CD4-positive, alpha-beta T cell treated with Interleukin-6 at 100 ng/mL for 8 hours (primary cell): ENCODE measurements at places on chromosomes 4 and X.

GRCh38 chr4:140069066-140069465, 84.9 kb downstream of the MAML3 start:
- DNase-seq: no peak

DNA sequence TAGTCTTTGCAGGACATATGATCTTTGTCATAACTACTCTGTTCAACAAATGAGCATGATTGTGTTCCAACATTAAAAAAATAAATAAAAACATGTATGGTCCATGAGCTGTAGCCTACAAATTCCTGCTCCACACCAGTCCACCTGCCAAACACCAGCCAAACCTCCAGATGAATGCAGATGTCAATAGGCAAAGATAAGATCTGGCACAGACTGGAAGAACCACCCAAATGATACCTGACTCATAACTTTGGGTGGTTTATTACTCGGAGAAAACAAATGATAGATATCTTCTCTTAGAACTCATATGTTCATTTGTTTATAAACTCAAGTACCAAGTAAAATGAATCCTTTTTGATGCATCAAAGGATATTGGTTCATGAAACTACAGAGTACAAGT, 425.1 kb downstream of the GBA3 start:
- no peak for DNase-seq

DNA sequence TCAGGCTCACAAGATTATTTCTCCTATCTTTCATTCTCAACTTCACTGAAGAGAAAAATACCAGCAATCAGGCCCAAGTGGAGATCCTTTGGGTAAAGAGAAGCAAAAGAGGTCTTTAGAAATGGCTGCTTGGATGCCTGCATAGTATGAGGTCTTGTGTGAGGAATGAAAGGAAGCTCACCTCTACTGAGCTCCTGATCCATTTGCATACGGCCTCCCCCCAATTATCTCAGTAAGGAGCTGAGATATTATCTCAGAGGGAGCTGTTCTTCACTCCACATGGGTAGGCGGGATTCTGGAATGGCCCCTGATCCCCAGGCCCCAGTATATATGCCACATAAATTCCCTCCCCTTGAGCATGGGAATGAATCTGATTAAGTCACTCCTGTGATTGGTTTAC, 75.8 kb downstream of the EVC2 start:
- DNase-seq: no peak

DNA sequence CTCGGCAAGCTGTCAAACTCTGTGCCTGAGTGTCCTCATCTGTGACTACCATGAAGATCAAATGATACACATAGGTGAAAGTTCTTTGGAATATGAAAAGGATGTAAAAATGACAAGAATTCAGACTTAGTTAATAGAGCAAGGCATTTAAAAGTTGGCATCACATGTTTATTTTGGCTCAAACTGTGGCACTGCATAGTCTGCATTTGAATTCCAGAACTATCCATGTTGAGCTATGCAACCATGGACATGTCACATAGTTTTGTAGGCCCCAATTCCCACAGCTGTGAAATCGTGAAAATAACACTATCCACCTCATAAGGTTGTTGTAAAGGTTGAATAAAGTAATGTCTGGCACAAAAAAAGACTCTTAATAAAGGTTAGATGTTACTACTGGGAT, 33.9 kb downstream of the AFF2 start:
- DNase-seq: no peak

DNA sequence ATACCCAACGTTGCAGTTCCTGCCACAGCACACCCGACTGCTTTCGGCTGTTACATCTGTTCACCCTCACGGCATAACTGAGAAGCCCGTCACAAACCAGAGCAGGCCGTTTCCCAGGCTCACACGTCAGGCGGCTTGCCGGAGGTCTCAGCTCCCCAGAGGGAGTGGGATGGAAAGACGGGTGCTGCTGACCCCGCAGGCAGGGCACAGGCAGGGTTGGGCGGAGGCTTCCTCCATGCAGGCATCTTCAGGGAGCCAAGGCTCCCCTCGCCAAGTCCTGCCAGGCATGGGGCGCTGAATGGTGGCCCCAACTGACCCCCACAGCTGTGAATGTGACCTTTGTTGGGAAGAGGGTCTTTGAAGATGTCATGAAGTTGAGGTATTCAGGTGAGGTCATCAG, 57.5 kb downstream of the ACOX3 start:
- no peak for DNase-seq

- DNase-seq: peak; percentile 21
These were observed 53.8 kb downstream of the APLN start for GRCh38 chrX:129600981-129601424.

DNA sequence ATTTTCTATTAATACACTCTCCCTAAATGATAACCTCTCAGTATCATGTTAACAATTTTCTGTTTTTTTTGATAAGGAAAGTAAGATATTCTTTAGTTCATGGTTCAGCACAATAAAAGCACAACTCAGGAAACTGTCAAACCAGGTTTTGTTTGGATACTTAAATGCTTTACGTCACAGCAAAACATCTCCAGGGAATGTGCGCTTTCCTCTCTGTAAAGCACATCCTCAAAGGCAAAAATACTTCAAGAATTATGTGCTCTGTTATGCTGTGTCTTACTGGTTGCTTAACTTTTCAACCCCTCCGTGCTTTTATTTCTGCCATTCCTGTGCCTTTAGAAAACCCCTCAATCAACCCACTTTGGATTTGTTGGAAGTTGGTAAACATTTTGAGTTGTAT, 27.8 kb downstream of the SNX25 start:
- DNase-seq: no peak

DNA sequence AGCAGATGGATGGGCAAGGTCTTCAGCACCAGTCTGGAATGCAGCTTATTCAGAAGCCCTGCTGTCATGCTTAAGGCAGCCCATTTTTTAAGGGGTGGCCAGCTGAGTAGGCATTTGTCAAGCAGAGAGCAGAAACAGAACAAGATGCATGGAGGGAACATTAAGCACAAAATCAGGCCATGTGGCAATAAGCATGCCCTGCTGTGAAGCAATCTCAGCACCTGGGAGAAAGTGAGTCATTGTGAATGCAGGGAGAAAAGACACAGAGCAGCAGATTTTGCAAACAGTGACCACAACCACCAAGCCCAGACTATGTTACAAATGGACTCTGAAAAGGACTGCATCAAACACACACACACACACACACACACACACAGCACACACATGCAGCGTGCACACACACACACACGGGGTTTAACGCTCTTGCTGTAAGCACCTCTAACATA, 94.1 kb upstream of the GALNT7 start:
- no peak for DNase-seq

DNA sequence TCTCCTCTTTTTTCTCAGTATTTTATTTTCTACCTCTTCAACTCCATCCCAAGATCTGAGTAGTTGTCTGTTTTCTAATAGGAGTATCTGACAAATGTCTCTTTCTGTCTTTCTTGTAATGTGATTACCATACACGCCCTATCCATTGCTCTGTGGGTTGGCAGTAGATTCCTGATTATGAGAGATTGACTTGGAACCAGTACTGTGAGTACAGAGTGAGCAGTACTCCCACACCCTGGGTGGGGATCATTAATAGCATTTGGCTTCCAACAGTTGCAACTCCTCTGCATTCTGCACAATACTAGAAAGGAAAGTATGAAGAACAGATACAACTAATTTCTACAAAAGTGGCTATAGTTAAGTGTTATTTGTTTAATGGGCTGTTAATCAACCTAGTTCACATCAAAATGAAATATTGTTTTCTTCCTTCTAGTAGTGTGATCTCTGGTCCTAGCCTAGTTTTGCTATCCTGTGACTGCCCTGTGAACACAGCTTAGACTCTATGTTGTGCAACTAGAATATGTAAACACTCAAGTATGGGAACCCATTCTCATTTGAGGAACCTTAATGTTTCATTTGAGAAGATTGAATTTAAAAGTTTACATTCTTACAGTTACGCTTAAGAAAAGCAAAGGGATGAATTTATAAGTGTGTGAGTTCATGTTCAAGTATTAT, 112.9 kb downstream of the PTPN13 start:
- no peak for DNase-seq

- DNase-seq: peak; percentile 31
These were observed 68.6 kb downstream of the CHST7 start for GRCh38 chrX:46642145-46642544.

GRCh38 chr4:82293304-82293703, 80.5 kb downstream of the HNRNPD start:
- DNase-seq: peak; percentile 34

GRCh38 chrX:56813318-56813837, 84.3 kb downstream of the NBDY start:
- DNase-seq: peak; percentile 37

DNA sequence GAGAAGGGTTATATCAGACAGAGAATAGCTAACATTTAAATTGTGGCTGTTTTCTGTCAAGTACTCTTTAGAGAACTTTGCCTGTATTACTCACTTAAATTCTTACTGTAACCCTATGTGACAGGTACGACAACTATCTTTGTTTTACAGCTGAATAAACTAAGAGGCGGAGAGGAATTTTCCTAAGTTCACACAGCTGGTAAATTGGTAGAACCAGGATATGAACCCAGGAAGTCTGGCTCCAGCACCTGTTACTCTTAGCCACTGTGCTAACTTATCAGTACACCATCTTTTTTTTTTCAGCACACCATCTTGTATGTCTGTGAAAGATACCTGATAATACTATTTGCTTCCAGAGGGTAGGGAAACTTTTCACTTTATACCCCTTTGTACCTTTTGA, 2.0 kb upstream of the SYP start:
- no peak for DNase-seq

DNA sequence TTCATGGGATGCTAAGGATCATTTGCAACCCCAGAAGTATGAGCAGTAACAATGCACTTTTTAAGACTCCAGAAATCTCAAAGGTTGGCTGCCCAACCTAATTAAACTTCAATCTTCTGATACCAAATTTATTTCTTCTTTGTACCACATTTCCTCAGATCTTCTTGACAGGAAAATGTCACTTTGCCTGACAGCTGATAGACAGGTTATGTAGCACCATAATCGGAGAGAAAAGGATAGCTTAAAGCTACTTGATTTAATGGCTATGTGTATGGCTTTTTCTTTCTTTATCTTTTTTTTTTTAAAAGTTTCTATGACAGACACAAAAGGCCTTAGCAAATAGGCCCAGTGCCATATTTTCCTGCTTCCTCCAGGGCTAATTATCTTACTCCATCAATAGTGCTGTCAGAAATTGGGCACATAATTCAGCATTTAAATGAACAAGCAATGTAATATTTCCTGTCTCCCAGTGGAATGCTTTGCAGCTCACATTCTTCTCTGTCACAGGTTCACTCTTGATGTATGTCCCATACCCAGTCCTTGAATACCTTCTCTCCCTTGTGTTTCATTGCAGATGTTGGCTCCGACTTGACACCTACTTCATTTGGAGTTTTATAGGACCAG, 795.7 kb downstream of the ADGRL3 start:
- DNase-seq: no peak

GRCh38 chrX:17930850-17931249, 69.8 kb upstream of the RAI2 start:
- DNase-seq: no peak

DNA sequence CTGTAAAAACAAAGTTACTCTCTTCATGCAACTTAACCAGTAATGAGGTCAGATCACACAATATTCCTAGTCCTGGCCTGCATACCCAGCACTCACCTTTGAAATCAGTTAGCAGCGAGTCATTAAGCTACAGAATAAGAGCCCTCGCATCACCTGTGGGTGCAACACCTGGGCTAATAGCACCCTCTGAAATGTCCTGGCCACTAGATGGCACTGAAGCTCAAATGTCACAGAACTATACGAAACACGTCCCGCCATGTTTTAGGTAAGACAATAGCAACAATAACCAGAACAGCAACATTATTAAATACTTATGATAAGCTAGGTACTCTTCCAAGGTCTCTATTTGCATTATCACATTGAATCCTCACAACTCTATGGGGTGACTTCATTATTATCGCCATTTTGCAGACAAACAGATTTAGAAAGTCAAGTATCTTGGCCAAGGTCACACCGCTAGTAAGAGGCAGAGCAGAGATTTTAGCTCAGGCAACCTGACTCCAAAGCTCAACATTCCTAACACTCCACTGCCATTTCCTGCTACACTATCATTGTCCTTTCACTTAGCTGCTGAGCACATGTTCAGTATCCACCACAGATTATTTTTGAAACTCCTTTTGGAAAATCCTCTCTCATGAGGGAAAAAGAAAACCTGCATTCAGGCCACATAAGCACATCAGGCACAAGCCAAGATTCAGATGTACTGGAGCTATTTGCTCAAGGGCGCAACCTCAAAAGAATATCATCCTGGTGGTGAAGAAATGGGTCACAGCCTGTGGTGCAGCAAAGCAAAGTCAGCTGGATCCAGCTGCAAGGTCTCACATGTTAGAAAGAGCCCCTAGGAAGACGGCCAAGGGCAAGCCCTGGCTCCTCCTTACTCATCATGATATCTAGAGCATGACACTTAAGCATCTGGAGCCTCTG, 59.5 kb upstream of the KDR start:
- DNase-seq: no peak

DNA sequence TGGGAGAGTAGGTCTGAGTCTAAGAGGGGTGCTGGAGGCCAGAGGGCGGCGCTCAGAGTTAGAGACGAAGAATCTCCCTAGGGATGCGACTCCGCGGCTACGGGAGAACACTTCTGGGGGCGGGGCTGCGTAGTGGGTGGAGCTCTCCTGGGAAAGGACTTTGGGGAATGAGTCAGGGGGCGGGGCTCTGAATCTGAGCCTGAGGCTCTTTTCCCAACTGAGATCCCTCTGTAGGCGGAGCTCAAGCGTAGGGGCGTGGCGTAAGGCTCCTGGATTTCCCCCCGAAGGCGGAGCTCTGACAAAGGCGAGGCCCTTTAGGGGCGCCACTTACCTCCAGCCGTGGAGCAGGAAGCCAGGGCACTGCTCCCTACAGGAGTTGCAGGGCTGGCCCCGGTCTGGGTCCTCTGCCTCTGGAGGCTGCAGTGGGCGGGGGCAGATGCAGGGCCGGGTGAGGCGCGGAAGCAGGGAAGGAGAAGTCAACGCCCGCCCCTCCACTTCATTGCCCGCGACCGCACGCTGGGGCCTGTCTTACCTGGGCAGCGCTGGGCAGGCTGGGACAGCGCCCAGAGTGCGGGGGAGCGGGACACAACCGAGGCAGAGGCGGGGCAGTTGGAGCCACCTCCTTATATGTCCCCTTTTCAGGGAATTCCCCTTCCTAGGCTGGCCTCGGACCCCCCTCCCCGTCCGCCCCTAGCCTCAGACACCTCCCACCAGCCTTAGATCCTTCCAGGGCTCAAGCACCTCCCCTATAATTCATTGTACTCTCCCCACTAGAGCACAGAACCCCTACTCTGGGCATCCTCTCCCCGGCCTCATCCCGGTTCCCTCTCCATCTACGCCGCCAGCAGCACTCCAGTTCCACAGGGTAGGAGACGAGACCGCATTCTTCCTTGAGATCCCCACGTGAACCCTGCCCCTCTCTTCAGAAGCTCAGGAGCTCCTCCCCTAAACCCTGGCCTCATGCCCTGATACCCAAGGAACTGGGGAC, 1.6 kb downstream of the PRICKLE3 start:
- DNase-seq: peak; percentile 15
